ENCODE measurements at places on chromosomes 1 and 21. TPM values are rescaled to one million over a fixed set of nuclear protein-coding genes. Genes with fewer than 3 reads are reported as not detected.

DNA sequence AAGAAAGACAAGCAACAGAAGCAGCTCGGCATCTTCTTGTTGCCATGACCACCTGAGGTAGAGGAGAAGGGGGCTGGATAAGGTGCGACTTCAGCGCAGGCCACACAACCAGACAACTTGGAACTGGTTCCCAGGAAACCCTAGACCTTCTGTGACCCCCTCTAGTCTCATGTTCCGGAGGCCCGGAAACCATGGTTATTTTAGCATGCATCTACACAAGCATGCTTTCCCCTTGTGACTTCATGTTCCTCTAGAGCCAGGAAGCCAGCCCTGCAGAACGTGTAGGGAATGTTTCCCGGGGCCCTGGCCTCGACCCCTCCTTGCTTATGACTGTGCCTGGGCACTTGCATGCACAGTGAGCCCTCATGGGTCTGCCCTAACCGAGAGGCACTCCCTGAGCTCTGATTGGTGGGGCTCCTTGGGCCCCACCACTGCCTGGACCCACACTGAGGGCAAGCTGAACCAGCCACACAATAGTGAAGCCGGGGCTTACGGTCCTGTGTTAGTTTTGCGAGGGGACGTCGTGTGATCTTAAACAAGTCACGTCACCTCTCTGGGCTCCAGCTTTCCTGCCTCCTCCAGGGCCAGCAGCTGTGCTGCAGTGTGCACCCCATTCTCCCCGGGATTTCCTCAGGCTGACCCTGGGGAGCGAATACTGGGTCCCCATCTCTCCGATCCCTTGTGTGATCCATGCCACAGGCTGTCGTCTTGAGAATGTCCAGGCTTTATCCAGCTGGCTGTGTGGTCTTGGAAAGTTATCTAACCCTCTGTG, 12.0 kb upstream of the MX2 start:
- no peaks in the 10 kb centered on the region for H3K36me3 ChIP-seq
- H3K4me1 ChIP-seq = no peaks in the 10 kb centered on the region
- H3K27ac ChIP-seq = no peak overlapping the region
- no peak for DNase-seq

- H3K4me3 ChIP-seq = no peak overlapping the region
- H3K36me3 ChIP-seq = no peaks in the 10 kb centered on the region
- peak; percentile 17 for DNase-seq
- no peaks in the 10 kb centered on the region for H3K4me1 ChIP-seq
- H3K27ac ChIP-seq = no peak overlapping the region
Observed at GRCh38 chr21:20377250-20377649, 621.0 kb upstream of the NCAM2 start.

GRCh38 chr1:111888740-111889376, 100.6 kb downstream of the KCND3 start:
- no peaks in the 10 kb centered on the region for H3K36me3 ChIP-seq
- H3K4me1 ChIP-seq = no peaks in the 10 kb centered on the region
- H3K27ac ChIP-seq = no peak overlapping the region
- no peak overlapping the region for H3K4me3 ChIP-seq
- no peak for DNase-seq

Gene PM20D1
- total RNA-seq = not detected

DNA sequence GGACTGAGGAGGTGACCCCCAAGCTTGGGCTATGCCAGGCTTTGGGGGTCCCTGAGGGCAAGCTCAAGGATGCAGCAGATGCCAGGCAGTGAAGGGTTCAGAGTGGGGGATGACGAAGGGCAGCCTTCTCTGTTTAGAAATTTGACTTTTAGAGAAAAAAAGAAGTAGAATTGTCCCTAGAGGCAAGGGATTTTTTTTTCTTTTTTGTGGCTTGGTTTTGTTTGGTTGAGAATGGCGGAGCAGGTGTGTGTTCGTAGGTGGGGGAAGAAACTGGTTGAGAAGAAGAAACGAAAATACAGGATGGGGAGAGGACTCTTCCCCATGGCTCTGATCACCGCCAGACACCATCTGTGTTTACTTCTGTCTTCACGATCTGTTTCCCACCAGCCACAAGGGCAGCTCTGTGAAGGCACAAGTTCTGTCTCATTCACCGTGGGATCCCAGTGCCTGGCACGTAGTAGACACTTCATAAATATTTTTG, 8.2 kb downstream of the PLA2G5 start:
- H3K27ac ChIP-seq = no peak overlapping the region
- H3K4me3 ChIP-seq = no peak overlapping the region
- H3K27me3 ChIP-seq = peaks cover 19% of the 10 kb centered on the region

Gene ADGRL4
- total RNA-seq = 0.21 TPM

- H3K27me3 ChIP-seq = no peaks in the 10 kb centered on the region
- H3K36me3 ChIP-seq = no peaks in the 10 kb centered on the region
- DNase-seq = no peak
Observed at GRCh38 chr1:173126421-173126820, 75.7 kb upstream of the TNFSF18 start.

- no peaks in the 10 kb centered on the region for H3K27me3 ChIP-seq
- DNase-seq = no peak
- no peaks in the 10 kb centered on the region for H3K4me1 ChIP-seq
- no peaks in the 10 kb centered on the region for H3K36me3 ChIP-seq
- no peak overlapping the region for H3K4me3 ChIP-seq
Observed at GRCh38 chr21:42179316-42179715, 39.6 kb upstream of the ABCG1 start.

Gene FAM163A
- not detected for total RNA-seq
